ENCODE measurements at places on chromosomes 5 and 9.

DNA sequence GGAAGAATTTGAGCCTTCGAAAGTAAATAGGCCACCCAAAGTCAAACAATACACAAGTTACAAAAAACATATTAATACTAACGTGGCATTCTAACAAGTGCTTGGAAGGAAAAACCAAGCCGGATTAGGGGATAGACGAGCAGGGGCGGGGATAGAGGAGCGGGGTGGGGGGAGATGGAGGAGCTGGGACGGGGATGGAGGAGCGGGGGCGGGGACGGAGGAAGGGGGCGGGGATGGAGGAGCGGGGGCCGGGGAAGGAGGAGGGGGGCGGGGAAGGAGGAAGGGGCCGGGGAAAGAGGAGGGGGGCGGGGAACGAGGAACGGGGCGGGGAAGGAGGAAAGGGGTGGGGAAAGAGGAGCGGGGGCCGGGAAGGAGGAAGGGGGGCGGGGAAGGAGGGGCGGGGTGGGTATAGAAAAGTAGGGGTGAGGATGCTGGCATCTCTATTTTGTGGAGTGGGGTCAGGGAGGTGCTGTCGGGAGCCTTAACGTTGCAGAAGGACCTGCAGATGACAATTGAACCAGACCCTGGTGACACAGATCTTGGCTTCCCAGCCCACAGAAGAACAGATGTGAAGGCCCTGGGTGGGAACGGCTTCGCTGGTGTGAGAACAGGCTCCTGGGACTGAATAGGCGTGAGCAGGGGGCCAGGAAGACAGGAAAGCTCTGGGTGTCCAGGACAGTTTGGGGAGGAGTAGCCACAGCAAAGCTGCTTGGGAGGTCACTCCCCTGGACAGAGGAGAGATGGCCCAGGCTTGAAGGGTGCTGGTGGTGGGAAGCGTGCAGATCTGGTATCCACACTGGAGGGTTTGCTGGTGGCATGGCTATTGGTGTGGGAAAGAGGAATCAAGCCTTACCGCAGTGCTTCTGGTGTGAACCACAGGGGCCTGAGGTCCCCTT, 233.3 kb upstream of the DAP start:
- no peak for DNase-seq

- DNase-seq: no peak
Measured at GRCh38 chr9:5305741-5306140, 1.2 kb upstream of the RLN2 start.

DNA sequence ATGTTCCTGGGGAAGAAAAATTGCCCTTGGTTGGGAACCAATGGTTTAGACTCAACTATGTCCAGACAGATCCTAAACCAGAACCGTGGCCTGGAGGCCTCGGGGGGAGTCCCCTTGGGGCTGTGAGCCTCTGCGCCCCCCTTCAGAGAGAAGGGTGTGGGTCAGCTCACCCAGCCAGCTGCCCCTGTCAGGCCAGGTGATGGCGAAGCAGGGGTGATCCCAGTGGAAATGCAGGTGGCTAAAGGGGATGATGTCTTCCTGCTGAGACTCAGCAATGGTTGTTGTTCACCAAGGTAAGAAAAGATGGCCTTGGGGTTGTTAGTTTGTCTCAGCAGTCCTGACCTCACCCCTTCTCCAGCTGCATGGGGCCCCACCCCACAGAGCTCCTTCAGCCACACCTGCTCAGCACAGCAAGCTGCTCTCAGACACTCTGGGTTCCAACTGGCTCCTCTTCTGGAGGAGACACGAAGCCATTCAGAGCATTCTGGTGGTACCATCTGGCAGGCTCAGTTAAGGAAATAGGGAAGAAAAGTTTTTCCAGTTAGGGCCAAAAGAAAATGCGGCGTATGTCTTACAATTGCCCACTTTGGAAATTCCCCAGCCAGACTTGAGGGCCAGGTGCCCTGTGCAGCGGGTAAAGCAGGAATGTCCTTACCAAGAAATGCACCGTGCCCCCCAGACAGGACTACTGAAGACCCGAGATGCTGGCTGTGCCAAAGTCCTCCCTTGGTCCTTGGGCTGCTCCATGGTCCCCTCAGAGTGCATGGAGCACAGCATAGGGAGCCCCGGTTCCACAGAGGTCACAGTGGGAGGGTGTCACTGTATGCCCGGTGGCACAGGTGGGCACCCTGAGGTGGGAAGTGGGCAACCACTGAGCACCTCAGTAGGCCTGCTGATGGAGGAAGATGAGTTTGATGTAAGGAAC, 90.2 kb downstream of the NSUN2 start:
- DNase-seq: no peak

GRCh38 chr5:149621415-149622098, 40.3 kb downstream of the ARHGEF37 start:
- no peak for DNase-seq

- no peak for DNase-seq
Measured at GRCh38 chr5:134085411-134085810, 29.1 kb upstream of the TCF7 start.

DNA sequence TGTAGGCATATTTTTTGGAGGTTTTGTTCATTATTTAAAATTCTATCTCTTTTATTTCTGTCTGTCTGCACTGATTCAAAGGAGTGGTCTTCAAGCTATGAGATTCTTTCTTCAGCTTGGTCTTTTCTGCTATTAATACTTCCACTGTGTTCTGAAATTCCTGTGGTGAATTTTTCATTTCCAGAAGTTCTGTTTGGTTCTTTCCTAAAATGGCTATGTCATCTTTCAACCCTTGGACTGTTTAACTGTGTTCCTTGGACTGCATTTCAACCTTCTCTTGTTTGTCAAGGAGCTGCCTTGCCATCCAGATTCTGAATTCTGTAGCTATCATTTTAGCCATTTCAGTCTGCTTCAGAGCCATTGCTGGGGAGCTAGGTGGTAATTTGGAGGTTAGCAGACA, 76.3 kb downstream of the CERT1 start:
- DNase-seq: no peak

GRCh38 chr9:34628656-34629490, at the start of gene ARID3C:
Gene ARID3C (minus strand): TSS chr9:34629066. CDS start chr9:34628014, 1,052 bp downstream.
- DNase-seq: no peak

GRCh38 chr9:131734165-131734610, 5.7 kb downstream of the RAPGEF1 start:
- DNase-seq: peak; percentile 52

DNA sequence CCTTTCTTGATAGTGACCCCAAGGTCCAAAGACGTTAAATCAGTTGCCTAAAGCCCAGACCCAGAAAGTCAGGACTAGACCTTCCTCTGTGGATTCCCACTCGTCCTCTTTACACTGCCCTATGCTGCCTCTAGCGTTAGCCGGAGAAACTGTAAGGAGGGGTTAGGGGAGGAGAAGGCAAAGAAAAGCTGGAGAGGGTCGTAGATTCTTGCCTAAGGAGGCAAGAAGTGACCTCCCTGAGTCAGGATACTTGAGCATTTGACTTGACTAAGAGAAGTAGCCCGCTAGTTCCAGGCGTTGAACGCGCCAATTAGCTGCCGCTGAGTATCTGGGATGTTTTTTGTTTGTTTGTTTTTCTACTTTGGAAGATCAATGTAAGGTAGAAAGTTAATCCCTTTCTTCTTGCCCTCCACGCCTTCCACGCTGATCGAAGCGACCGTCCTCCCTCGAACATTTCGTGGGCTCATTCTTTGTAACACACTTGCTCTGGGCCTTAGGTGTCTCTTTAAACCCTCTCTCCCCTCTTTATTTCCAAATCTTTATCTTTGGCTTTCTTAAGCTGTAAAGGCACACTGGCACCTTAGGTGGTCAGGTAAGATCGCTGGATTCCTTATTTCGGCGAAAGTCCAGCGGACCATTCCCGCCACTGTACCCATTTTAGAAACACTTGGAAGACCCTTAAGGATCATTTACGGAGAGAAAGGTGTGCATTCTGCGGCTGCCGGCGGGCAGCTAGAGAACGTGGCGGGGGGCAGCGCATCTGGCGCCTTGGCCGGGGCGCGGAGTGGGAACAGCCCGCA, 5.1 kb upstream of the RGMB start:
- DNase-seq: no peak

DNA sequence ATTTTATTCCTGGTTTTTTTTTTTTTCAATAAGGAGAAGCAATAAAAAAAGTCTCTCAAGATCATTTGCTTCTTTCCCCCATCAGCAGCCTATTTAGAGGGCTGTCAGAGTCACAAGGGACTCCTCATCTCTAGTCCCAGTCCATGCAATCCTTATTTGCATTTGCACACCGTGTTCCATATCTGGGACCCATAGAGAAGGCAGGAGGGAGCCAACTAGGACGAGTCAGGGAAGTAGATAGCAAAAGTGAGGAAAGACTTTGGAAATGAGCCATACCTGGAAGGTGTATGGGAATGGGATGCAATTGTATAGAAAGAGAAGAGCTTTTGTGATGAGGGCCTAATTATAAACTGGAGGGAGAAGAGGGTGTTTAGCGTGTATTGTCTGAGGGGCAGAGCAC, 160.0 kb downstream of the PIK3R1 start:
- DNase-seq: no peak

DNA sequence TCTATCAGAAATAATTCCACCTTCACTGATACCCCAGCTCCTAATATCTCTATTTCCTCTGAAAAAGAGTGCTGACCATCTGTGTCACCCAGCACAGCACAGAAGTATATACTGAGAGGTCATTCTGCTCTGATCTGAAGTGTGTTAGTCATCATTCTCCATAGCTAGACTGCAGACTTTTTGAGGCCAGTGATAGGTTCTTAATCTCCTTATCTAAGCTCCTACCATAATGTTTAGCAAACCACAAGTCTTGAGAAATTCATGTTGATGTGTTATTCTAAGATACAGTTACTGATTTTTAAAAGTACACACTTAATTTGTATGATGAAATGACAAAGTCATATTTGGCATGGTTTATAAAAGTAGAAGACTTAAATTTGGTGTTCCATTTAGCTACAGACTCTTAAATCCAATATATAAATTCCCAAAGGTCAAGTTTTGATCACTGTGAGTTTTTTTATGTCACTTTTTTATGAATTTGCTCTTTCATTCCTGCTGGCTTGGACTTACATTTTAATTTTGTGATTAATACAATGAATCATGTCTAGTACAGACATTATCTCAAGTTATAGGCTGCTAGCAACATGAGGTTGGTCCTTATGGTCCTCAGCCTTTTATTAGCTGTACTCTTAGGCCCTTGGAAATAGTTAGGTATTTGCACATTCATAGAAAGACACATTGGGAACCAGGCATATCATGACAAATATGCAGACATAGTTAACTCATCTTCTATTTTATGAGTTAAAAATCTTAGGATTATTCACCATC, 380.8 kb downstream of the EBF1 start:
- no peak for DNase-seq

- no peak for DNase-seq
Measured at GRCh38 chr9:126514037-126514821, 99.5 kb upstream of the LMX1B start.

GRCh38 chr5:34728236-34728635, 72.1 kb downstream of the RAI14 start:
- DNase-seq: no peak

- DNase-seq: no peak
Measured at GRCh38 chr5:122816756-122817155, 28.7 kb upstream of the SNX24 start.

GRCh38 chr5:40022057-40022456, 597.3 kb upstream of the DAB2 start:
- no peak for DNase-seq

DNA sequence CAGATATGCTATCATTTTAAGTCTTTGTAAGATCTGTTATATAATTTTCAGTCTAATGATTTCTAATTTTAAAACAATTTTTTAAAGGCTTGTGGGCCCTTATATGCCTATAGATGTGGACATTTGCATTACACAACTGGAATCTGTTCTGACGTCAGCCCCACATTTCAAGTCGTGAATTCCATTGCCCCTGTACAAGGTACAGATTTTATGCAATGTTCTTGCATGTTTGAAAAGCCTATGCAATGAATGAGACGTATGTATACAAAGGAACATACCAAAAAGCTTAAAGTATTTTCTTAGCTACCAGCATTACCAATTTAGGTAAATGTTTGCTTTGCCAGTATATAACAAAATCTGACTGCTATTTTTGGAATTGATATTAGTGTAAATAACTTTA, 77.2 kb downstream of the ITGA1 start:
- DNase-seq: no peak

DNA sequence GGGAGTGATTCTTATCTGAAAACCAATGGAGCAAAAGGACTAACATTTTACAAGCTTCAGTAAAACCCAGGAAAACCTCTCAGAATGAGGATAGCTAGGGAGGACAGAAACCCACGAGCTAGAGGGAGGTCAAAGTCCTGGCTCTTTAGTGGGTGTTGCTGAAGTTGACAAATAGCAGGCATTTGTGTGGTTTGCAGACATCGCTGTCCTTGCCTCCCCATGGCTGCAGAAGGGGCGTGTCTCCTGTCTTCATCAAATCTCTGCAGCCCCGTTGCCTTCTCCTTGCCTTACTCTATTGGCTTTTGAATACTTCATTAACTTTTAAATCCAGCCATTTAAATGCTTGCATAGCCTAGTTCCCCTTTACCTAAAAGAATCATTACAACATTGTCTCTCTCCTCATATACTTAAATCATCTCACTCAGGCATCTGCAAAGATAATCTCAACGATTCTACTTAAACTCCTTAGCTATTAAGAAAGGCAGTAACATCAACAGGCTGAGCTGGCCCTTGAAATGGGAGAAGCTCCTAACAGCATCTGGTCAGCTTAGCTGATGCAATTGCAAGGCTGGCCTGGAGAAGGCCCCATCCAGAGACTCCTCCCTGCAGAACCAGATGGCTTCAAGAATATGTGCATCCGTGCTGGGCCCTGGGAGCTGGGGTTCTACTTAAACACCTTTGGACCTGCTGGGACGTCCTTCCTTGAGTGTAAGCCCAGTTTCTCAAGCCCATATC, 152.8 kb upstream of the TAS2R1 start:
- no peak for DNase-seq

- DNase-seq: no peak
Measured at GRCh38 chr5:51518607-51519006, 135.4 kb downstream of the ISL1 start.

- no peak for DNase-seq
Measured at GRCh38 chr5:54719384-54720283, 202.1 kb downstream of the SNX18 start.

GRCh38 chr9:74570879-74571512, 73.9 kb downstream of the RORB start:
- no peak for DNase-seq

GRCh38 chr9:83972286-83972685, 7.7 kb downstream of the HNRNPK start:
- DNase-seq: no peak

- no peak for DNase-seq
Measured at GRCh38 chr9:117636681-117637080, 67.5 kb upstream of the TLR4 start.

GRCh38 chr5:133460172-133460758, 152.1 kb downstream of the FSTL4 start:
- no peak for DNase-seq

DNA sequence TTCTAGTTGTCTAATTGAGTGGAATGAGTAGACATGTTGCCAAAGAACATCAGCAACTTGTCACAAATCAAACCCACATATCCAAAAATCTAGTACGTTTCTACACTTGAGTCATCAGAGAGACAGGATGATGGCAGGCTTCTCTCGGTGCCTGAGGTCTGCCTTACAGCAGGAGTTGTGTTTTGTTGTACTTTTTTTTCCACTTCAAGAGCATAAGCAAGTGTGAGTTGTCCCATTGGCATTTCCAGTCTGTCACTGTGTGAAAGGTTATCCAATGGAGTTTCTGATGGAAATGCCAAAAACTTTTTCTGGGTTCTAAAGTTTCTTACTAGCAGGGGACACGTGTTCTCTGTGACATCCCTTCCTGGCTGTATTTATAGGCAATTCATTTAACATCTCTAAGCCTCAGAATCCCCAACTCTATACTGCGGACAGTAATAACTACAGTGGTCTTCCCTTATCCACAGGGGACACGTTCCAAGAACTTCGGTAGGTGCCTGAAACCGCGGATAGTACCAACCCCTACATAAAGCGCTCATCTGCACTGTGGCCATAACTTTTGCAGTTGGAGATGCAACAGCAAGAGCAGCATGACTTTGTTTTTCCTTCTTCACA, 246.5 kb downstream of the SYK start:
- no peak for DNase-seq

Data from T follicular helper cell (primary cell).